ENCODE measurements at places on chromosomes 12 and 14.
A peak's percentile ranks its signal among the peaks of the same experiment; 100 is the strongest.

DNA sequence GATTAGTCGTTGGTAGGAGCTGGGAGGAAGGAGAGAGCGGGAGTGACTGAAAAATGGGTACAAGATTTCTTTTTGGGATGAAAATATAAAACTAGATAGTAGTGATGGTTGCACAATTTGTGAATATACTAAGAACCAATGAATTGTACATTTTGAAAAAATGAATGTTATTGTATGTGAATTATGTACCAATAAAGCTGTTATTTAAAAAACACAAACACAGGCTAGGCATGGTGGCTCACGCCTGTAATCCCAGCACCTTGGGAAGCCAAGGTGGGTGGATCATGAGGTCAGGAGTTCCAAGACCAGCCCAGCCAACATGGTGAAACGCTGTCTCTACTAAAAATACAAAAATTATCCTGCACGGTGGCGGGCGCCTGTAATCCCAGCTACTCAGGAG lies 32.1 kb downstream of the PPP1R13B start:
- no peak for DNase-seq

DNA sequence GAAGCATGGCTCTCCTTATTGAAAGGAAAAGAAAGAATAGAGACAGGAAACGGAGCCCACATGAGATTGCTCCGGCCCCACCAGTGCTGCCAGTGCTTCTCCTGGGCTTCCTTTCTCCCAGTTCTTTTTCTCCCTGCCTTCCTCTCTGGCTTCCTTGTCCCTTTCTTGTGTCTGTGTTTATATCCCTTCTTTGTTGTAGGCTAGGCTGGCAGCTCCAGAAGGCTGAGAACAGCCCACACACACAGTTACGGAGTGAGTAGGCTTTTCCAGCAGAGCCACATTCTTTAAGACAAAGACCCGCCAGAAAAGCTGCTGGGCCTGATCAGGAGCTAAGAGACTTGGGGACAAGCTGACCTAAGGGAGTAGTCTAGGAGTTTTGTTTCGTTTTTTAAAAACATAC lies 13.0 kb downstream of the CIPC start:
- DNase-seq = no peak

DNA sequence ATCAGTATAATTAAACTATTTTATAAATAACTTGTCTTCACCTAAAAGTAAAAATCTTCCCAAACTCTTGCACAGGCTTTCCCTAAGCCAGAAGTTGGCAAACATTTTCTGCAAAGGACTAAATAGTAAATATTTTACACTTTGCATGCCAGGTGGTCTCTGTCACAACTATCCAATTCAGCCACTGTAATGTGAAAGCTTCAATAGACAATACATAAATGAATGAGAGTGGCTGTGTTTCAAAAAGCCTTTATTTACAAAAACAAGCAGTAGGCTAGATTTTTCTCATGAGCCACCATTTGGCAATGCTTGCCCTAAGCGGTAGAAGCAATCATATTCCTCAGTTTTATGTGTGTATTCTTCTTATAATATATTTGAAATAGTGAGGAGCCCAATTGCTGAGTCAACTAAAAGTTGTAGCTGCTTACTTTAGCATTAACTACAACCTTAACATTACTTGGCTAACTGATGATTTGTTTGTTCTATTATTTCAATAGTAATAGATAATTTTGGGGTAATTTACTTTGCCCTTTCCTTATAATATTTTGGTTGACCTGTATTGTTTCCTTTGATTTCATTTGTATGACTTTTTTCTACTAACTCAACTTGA lies 236.0 kb upstream of the SYT1 start:
- no peak for DNase-seq

- peak; percentile 44 for DNase-seq
These were observed 199.5 kb upstream of the CAND1 start for GRCh38 chr12:67069451-67070306.

- DNase-seq = no peak
These were observed 73.8 kb upstream of the RIN3 start for GRCh38 chr14:92439537-92440344.

DNA sequence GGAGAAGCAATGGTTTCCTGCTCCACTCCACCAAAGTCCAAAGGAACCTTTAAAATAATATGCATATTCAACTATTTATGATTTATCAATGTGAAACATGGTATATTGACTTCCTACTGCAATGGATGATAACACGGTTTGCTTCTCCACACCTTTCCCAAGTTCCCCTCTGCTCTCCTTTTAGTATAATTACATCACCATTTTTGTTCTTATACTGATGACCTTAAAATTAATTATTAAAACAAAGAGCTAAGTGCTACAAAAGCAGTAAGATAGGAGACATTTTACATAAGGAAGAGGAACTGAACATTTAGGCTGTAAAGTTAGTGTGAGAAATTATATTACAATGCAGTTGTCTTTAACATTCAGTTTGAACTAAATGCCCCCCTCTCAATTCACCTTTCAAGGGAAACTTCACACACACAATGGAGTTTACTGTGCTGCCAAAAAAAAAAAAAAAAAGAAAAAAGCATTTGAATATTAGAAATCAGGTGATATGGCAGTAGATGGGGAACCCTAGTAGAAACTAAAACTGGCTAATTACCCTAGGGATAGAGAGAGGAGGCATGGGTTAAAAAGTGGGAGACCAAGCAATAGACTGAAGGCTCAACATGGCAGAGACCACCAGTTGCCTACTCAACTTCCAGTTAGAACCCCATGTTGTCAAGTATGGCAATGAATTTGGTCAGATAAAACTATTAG lies 37.1 kb upstream of the STK38L start:
- DNase-seq = no peak

- no peak for DNase-seq
These were observed 35.1 kb upstream of the ACTN1 start for GRCh38 chr14:69013943-69014782.

GRCh38 chr12:6548966-6549683 lies 6.7 kb downstream of the IFFO1 start:
- no peak for DNase-seq

- no peak for DNase-seq
These were observed 7.7 kb upstream of the INF2 start for GRCh38 chr14:104681689-104682074.

DNA sequence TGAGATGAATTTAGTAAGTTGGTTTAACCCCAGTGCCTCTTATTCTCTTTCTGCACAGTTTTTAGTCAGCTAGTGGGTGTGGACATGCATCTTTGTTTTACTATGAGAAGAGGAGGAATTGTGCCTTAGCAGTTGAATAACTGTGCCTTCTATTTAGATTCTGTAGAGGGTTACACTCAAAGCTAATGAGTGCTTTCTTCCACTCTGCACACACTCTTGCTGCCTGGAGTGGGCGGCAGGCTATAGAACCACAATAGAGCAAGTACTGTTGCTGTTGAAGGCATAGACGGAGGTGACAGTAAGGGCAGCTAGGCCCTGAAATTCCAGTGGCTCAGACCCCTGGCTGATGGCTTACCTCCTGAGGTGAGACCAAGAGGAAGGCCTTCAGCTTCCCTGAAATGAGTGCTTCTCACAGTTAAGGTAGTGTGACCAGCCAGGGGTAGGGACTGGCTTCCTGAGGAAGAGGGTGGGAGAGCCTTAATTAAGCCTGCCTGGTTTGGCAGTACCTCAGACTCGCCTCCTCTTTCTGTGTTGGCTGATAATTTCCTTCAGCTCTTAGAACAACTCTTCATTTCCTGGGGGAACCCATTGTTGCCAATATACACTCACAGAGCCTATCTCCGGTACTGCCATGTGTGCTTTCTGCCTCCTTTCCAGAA lies 24.7 kb downstream of the SUSD6 start:
- DNase-seq = peak; percentile 59

- no peak for DNase-seq
These were observed 20.9 kb downstream of the SYT1 start for GRCh38 chr12:78885466-78885865.

GRCh38 chr12:122909442-122910288 lies 13.7 kb upstream of the VPS37B start:
- no peak for DNase-seq

- DNase-seq = no peak
These were observed 207.2 kb upstream of the TMTC1 start for GRCh38 chr12:29990971-29991370.

DNA sequence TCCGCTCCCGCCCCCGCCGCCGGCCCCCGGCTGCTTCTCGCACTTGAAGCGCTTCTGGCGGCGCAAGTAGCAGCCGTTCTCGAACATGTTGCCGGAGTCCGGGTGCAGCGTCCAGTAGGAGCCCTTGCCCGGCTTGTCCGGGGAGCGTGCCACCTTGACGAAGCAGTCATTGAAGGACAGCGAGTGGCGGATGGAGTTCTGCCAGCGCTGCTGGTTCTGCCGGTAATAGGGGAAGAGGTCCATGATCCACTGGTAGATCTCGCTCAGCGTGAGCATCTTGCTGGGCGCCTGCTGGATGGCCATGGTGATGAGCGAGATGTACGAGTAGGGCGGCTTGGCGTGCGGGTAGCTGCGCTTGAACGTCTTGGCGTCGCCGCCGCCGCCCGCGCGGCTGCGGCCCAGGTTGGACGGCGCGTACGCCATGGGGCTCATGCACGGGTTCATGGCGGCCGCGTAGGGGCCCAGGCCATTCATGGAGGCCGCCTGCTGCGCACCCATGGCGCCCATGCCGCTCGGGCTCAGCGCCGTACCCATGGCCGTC lies 3.0 kb downstream of the FOXA1 start:
- no peak for DNase-seq

DNA sequence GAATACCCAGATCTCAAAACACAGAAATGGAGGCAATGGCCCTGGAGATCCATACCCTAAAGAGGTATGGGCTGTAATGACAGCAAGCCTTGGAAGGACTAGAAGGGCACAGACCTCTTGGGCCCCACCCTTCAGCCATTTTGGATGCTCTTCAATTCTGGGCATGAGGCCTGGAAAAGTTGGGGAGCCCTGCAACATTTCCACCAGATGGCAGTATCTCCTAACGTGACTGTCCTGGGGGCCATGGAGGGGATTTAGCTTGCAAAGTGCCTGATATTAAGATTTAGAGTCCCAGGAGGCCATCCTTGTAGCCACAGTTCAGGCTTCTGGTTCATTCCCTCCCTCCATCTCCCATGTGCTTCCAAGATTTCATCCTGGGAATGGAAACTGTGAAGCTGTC lies 30.2 kb downstream of the KCNA5 start:
- DNase-seq = no peak

DNA sequence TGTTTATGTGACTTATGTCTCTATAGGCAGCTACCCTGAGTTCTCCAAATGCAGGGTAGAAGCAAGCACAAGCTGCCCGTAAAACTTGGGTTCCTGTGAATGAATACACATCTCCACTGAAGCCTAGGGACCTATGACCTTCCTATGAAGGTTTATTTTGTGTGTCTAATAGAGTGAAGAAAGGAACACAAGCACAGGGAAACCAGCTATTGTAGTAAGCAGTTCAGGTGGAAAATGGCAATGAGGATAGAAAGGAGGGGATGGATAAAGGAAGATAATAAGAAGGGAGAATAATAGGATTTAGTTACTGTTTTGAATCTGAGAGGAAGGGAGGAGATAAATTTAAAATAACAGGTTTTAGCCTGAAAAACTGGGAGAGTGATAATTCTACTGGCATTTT lies 2.4 kb downstream of the PFKM start:
- no peak for DNase-seq

DNA sequence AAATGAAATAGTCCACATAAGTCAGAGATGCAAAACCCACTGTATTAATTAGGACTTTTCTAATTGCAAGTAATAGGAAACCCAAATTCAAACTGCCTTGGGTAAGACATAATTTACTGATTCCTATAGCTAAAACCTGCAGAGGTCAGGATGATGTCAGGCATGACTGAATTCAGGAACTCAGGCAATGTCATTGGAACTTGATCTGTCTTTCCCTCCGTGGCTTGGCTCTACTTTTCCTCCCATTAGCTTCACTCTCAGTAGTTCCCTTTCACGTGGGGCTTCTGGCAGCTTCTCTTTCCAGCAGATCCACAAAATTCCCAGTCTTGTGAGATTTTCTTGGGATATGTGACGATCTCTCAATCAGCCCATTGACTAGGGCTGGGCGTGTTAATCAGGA lies 2.4 kb upstream of the JDP2 start:
- DNase-seq = no peak

DNA sequence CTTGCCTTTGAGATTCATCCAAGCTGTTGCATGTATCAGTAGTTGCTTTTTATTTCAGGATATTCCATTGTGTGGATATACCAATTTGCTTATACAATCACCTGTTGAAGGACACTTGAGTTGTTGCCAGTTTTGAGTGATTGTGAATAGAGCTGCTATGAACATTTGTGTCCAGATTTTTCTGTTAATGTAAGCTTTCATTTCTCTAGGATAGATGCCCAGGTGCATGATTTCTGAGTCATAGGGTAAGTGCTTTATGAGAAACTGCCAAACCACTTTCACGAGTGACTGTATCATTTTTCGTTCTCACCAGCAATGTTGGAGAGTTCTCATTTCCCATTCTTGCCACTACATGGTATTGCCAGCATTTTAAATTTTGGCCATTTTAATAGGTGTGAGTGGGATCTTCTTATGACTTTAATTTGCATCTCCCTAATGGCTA lies 434.6 kb upstream of the RGS6 start:
- DNase-seq = no peak

- DNase-seq = no peak
These were observed 25.7 kb upstream of the COCH start for GRCh38 chr14:30848449-30849240.

DNA sequence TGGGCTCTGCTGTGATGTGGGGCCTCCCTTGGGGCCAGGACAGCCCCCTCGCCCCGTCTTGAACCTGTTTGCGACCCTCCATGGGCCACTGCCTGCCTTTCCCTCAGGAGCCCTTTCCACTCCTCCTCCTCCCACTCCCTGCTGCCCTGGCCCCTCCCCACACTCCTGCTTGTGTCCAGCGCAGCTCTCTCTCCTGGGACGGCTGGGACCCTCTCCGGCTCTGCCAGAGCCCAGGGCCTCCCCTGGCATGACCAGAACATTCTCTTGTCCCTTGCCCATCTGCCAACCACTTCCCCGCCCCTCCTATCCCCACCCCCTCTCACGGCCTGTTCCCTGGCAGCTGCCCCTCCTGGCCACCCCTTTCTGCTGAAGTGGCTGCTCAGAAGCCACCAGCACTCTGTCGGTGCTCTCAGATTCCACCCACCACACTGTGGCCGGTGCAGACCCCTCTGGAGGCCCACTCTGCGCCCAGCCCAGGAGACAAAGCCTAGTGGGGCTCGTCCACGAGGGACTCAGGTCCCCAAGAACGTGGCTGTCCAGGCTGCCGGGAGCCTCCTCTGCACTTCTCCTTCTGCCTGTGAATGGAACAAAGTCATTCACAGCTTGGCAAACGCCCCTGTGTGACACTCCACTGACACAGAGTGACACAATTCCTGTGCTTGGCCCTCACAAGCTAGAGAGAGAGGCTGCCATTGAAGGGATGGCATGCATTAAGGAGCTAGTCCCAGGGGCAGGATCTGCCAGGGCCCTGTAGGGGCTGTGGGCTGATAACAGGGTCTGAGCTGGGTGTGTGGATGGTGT lies 1.4 kb downstream of the ASPG start:
- DNase-seq = no peak
